ENCODE measurements at places on chromosomes 5 and 9.

DNA sequence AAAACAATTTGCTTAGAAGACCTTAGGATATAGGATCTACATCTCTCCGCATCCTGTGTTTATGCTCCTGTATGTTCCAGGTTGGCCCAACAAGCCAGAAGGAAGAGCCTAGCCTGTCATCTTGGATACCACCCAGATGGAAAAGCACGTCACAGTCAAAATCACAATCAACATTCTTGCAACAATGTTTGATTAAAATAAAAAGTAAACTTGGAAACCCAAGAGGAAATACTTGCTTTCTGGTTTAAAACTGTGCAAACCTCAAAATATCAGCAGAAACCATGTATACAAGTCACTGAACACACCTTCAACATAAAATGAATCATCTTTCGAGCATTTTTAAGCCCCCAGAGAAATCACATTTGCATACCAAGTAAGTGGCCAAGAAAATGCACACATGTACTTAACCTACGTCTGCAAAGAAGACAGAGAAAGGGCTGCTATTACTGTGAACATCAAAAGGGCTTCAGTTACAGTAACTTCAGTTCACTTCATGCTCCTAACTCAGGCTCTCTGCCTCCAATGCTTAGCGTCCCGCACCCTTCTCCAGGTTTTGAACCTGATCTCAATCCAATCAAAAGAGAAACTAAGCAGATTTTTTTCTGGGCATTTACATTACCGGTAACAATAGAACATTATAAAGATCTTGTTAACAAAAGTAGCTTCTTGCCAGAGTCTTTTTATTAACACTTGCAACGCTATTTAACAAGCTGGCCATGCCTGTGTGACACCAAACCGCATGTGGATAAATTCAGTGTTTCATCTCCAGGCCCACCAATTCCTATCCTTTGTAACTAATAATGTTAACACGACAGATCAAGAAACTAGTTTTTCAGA lies 1.3 kb downstream of the ENC1 start:
- no peak for DNase-seq

DNA sequence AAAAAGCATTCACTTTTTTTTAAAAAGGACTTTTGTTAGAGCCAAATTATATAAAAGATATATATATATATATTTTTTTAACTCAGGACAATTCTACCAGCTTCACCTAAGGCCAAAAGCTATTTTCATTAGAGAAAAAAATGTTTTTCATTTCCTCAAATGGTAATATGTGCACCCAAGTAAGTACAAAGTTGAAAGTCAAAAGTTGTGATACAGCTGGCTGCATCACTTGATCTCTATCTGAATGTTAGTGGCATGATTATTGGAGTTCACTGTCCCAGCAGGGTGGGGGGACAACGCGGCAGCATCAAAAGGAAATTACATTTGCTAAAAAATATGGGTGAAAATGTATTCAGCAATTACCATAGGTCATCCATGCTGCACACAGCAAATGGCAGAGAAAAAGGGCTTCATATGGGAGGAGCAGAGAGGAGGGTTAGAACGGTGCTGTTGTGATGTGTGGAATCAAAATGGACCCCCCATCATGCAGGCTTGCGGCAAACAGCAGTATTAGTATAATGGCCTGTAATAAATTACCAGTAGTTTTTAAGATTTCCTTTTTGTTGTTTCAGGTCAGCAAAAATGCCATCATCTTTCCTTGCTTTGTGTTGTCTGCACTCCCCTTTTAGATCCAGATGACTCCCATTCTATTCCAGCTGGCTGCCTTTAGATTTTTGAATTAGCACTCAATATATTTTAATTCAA lies 253.7 kb downstream of the MAT2B start:
- no peak for DNase-seq

- DNase-seq, result no peak
Observed at GRCh38 chr5:173290477-173291131, 37.6 kb downstream of the STC2 start.

DNA sequence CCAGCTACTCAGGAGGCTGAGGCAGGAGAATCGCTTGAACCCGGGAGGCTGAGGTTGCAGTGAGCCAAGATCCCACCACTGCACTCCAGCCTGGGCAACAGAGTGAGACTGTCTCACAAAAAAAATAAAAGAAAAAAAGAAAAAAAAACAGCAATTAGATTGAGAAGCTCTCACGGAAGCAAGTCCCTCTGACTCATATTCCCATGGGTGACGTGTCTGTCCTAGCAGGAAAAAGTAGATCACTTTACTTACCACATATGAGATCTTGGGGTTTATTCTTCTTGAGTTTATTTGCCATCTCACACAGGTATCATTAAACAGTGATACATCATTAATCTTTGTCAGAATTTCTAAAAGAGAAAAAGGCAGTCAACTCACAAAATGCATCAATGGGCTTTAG lies 62.6 kb downstream of the SUSD1 start:
- DNase-seq, result no peak

DNA sequence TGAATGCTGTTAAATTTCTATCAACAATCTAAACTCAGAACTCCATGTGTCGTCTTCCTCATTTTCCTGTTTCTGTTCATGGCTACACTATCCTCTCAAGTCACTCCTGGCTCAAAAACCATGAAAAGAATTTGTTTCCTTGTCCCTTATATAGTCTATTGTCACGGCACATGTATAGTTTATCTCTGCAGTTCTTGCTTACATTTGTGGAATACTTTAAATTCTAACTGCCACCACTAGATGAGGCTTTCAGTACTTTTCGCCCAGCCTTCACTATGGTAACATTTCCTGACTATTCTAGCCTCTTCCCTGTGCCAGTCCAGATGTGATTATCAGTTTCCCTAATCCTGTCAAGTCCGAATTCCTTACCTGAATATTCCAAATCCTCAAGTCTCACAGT lies 34.6 kb downstream of the PKD2L2 start:
- no peak for DNase-seq

GRCh38 chr5:77563475-77563874 lies 71.4 kb upstream of the WDR41 start:
- DNase-seq, result no peak

DNA sequence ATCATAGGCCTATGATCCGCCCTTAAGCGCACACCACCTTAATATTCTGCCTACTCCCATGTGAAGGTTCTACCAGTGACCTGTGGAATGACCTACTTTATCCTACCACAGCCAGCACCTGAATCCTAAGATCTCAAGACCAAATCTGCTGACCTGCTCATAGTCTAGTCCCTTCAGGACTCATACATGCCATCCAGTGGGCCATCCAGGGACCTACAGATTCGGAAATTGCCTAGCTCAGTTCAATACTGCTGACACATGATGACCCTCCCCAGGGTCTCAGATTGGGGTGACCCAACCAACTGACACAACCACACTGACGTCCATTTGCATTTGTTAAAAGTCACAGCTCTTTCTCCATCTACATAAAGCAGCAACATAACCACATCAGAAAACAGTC lies 443.8 kb upstream of the ST8SIA4 start:
- DNase-seq, result no peak

GRCh38 chr9:130445268-130445983 lies 665 bp downstream of the ASS1 start:
- no peak for DNase-seq

DNA sequence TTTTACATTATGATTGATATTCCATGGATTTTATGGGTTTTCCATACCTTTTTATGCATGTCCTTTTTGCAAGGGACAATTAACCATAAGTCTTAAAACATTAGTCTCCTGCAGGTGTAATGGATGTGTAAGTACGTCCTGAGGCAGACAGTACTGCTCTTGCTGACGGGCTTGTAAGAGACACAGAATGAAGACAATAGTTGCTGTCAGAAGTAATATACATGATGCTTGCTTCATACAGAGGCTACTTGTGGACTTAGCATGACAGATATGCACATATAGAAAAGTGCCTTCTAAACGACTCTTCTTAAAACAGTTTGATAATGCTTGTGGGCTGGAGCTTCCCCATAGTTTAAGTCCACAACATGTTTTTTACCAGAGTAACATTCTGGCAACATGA lies 182.7 kb downstream of the SPATA31D1 start:
- DNase-seq, result no peak

- no peak for DNase-seq
Observed at GRCh38 chr9:93884808-93885207, 70.3 kb downstream of the BARX1 start.

- no peak for DNase-seq
Observed at GRCh38 chr5:139369181-139369580, 13.9 kb downstream of the SLC23A1 start.

- no peak for DNase-seq
Observed at GRCh38 chr5:10857338-10857733, 96.3 kb upstream of the DAP start.

DNA sequence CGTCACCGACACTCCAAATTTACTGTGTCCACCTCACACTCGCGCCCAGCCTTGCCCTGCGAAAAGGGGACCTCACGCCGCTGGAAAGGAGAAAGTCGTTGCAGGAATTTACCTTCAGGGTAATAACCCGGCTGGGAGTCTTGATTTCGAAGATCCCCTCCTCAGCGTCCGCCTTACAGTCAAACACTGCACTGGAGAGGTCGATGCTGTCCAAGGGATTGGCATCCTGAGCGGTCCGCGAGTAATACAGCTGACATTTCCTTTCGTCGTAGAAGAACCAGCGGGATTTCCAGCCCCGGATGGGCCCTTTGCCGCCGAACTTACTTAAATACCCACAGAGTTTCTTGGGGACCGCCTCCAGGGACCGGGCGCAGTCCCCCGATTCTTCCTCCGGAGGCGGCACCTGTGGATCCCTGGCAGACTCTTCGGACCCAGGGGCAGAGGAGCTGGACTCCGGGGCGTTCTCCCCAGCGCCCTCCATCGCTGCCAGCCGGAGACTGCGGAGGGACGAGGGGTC lies 330 bp downstream of the TBC1D2 start:
- DNase-seq, result no peak

GRCh38 chr5:137989419-137989818 lies 43.5 kb downstream of the FAM13B start:
- no peak for DNase-seq

- no peak for DNase-seq
Observed at GRCh38 chr5:73367650-73368049, 80.9 kb downstream of the FOXD1 start.

DNA sequence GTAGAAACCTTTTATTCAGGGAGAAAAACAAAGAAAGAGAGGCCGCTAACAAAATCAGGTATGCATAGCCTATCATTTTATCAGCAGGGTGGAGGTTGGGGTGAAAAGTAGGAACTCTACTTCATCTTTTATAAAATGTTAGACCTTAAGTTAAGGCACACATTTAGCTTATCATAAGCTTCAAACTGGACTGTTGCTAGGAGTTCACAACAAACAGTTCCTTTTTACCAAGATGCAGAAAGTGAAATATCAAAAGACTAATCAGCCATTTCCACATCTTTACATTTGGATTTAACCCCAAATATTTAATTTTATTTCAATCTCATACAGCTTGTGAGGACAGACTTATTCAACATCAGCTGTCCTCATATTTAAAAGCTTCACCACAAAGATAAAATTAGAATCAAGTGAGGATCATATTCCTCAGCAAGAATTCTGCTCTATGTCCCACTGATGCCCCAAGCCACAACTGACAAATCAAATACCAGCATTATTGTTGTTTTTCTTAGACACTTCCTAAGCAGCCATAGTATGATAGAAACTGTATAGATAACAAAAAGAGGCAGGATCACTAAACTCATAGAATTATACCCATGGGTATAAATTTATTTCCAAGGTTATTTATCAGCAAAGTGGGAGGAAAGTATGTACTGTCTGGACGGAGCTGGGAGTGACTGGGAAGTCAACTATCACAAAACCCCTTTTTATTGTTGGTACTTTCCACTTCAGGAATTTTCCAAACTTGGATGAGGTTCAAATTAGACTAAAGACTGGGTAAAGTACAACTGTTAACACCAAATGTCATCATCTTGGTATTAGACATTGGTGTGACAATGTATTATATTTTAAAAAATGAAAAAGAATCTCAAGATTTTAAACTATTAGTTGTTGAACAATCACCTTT lies 29.9 kb upstream of the MYOT start:
- no peak for DNase-seq

DNA sequence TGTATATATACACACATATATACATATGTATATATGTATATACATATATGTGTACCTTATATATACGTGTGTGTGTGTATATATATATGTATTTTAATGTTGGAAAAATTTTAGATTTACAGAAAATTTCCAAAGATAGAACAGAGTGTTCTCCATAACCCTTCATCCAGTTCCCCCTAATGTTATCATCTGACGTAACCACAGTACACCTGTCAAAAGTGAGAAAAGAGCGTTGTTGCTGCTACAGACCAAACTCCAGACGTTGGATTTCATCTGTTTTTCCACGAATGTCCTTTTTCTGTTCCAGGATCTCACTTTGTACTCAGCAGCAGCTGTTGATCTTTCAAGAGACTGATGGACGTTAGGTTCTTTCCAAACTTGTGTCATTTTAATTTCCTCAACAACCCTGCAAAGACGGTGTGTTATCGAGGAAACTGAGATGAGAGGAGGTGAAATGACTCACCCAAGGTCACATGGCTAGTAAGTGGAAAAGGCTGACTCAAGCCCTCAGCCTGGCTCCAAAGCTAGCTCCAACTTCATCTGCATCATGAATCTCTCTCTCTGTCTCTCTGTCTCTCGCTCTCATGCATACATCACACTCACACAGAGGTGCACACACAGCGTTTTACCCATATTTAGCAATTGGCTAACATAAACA lies 17.0 kb upstream of the NTNG2 start:
- no peak for DNase-seq

- DNase-seq, result no peak
Observed at GRCh38 chr5:10233505-10233904, 16.2 kb downstream of the ATPSCKMT start.

DNA sequence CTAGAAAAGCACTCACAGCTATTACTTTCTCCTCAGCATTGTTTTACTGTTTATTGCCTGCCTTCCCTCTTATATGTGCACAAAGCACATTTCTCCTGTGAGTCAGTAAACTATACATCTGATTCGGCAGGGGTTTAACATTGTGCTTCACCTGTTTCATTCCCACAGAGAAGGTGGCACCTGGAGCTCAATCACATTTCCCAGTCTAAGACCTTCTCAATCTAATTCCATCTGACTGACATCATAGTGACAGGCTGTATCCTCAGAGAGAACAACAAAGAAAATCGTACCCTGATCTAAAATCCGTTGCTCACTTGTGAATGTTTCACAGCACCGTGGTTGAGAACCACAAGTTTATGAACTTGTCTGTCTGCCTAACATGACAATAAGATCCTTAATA lies 92.4 kb upstream of the CAST start:
- DNase-seq, result no peak

- no peak for DNase-seq
Observed at GRCh38 chr9:68496356-68496755, 44.3 kb downstream of the TMEM252 start.

GRCh38 chr9:96344458-96345180 lies 38.9 kb downstream of the SLC35D2 start:
- no peak for DNase-seq

DNA sequence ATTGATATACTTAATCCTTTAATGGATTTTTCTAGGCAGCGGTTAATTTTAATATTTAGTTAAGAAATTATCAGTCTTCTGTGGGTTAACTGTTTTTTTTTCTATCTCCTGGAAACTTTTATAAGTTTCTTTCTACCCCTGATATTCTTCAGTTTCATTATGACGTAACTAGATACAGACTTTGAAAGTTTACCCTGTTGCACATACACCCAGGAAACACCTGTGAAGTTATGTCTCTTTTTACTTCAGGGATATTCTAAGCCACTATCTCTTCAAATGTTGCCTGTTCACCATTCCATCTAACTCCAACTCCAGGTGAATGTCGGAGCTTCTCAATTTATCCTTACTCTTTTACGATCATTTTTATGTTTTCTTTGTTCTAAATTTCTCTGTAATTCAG lies 329.0 kb downstream of the ICE1 start:
- DNase-seq, result no peak

Measured in stimulated activated CD8-positive, alpha-beta memory T cell treated with anti-CD3 and anti-CD28 coated beads, Interleukin-7, amount 100 ng/mL, for 1 hour (primary cell).